SK-MEL-5 (cell line): ENCODE measurements at places on chromosomes 3 and 15. TPM values are rescaled to one million over a fixed set of nuclear protein-coding genes. Genes with fewer than 3 reads are reported as not detected.
A peak's percentile ranks its signal among the peaks of the same experiment; 100 is the strongest.

DNA sequence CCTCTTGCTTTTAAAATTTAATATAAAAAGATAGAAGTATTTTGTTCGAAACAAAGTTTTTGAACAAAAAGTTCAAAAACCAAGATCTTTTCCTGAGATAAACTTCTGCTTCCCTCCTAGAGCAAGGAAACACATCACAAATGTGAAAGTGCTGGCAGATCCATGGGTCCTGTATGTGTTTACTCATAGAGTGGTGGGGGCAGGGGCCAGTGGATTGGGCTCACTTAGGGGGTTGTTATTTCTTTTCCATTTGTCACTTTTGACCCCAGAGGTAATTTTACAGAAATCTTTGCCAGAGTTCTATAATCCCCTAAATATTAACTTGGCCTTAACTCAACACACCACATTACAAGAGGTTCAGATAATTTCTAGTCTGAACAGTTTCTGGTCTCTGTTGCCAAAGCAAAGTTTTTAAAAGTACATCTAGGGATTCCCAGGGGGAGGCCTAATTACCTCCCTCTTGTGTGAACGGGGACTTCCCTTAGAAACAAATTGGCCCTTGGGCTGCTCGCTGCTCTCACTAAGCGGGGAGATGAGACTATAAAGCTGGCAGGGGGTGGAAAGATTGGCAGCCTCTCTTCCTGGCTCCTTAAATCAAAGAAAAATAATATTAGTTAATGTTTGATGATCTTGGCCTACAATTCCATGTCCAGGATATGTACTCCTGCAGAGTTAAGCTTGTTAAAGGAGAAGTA lies 66.8 kb upstream of the PTX3 start:
- DNase-seq, result no peak

GRCh38 chr3:72183489-72183888 lies 398.5 kb upstream of the PROK2 start:
- no peak for DNase-seq

DNA sequence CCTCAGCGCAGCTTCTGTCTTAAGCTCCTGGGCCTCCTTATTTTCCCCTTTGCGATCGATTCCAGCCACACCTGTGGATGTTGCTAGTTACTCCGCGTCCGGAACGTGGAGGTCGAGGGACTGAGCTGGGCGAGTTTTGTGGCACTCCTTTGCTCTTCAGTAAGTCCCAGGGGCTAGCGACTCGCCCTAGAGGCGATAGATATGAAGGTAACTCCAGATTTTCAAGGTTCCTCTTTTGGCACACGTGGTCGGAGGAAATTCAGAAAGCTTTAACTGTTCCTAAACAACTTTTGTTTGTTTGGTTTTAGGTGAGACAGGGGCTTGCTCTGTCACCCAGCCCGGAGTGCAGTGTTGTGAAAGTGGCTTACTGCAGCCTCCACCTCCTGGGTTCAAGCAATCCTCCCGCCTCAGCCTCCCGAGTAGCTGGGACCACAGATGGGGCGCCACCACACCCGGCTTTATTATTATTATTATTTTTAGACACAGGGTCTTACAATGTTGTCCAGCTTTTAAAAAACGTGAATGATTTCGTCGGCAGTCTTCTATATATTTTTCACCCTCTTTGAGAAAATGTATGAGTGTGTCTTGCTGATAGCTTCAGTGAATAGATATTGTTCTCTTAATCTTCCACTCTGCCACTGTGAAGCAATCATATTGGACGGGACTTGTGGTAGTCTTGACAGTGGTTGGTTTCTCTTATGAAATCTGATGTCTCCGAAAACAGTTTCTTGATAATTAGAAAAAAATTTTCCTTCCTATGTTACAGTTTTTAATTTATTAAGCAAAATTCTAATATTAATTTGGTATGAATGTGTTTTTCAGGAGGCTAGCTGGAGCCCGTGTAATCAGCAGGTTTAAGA lies 785 bp downstream of the MFSD1 start:
- no peak for DNase-seq

- DNase-seq, result no peak
Observed at GRCh38 chr3:146313031-146313745, 62.3 kb upstream of the PLSCR4 start.

GRCh38 chr3:175311404-175311803 lies 452.3 kb downstream of the NAALADL2 start:
- DNase-seq, result no peak

- DNase-seq, result no peak
Observed at GRCh38 chr3:85030052-85030451, 71.3 kb downstream of the CADM2 start.

GRCh38 chr3:48088749-48089466 lies 72.7 kb upstream of the MAP4 start:
- DNase-seq, result peak; percentile 96

Gene PHLDB2
- 36.2 and 36.9 TPM in 2 replicates for total RNA-seq

Gene TTC21A
- total RNA-seq, result 0.95 and 1.7 TPM in 2 replicates

Gene IRAK2
- 1.2 and 1.8 TPM in 2 replicates for total RNA-seq

Gene TMC3
- total RNA-seq, result not detected in 2 replicates

Gene CACNA1D
- 3.2 and 5.3 TPM in 2 replicates for total RNA-seq
